ENCODE measurements at places on chromosomes 16 and 17.
A peak's percentile ranks its signal among the peaks of the same experiment; 100 is the strongest.

- no peak for DNase-seq
These were observed 5.5 kb upstream of the LDHD start for GRCh38 chr16:75121949-75122568.

GRCh38 chr16:23186171-23186570 is 3.6 kb downstream of the SCNN1G start:
- DNase-seq, result no peak

- DNase-seq, result no peak
These were observed 7.7 kb downstream of the TNS4 start for GRCh38 chr17:40493697-40494096.

- no peak for DNase-seq
These were observed 15.0 kb upstream of the SALL1 start for GRCh38 chr16:51166091-51166490.

GRCh38 chr17:6843241-6843880 is 11.8 kb upstream of the TEKT1 start:
- DNase-seq, result peak; percentile 3

All from NCI-H345 (cell line).